ENCODE measurements at places on chromosomes 4 and X. TPM values are rescaled to one million over a fixed set of nuclear protein-coding genes. Genes with fewer than 3 reads are reported as not detected.

NKX3-2 gene
- polyA plus RNA-seq: not detected

CXCL10 gene
- polyA plus RNA-seq: not detected

IL21 gene
- not detected for polyA plus RNA-seq

ETDA gene
- polyA plus RNA-seq: 1.6 TPM

CLDN34 gene
- not detected for polyA plus RNA-seq

GLRA3 gene
- 0.76 TPM for polyA plus RNA-seq

CITED1 gene
- polyA plus RNA-seq: 24.1 TPM

GAGE12H gene
- not detected for polyA plus RNA-seq

AFF2 gene
- 18.6 TPM for polyA plus RNA-seq

ZBTB33 gene
- polyA plus RNA-seq: 21.4 TPM

UBE2D3 gene
- 373 TPM for polyA plus RNA-seq

NEXMIF gene
- 12.6 TPM for polyA plus RNA-seq

FMR1NB gene
- not detected for polyA plus RNA-seq

MAGEC1 gene
- polyA plus RNA-seq: not detected

PRDM8 gene
- polyA plus RNA-seq: 0.46 TPM

All from neural cell (in vitro differentiated cells).